ENCODE measurements at places on chromosomes 5 and 9.

DNA sequence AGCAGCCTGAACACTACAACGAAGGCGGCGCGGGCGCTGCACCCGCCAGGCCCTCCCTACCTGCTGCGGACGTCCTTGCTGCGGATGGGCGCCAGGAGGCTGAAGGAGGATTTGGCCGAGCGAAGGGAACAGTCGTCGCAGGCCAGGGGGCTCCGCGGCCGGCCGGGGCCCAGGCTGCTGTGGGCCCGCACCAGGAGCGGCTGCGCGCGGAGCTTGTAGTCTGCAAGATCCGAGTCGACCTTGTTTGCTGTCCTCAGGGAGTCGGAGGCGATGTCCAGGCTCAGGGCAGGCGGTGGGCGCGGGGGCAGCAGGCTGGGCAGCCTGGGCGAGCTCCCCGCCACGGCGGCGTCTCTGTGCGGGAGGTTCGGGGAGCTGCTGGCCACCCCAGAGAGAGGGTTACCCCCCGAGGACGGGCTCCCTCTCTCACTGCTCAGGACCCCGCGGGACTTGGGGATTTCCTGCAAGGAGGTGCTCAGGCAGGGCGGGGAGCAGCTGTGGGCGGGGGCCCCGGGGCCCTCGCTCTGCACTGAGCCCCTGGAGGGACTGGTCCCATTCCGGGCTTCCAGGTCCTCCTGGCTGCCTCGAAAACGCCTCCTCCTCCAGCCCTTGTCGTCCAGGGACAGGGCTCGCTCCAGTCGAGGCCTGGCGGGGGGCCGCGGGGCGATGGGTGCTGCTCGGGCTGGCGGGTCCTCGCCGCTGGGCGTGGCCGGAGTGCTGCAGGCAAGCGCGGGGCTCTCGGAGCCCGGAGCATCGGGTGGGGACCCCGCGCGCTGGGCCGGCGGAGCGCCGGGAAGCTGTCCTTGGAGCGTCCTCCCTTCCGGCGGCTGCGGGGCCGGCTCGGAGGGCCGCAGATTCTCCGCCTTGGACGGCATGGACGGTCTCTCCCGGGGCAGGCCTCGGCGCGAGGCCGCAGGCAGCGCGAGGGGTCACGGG lies 831 bp downstream of the INPP5E start:
- no peak for DNase-seq

GRCh38 chr9:120358877-120359276 lies 221.1 kb downstream of the CDK5RAP2 start:
- DNase-seq, result no peak

- no peak for DNase-seq
Observed at GRCh38 chr9:89880721-89881120, 275.9 kb downstream of the GADD45G start.

- DNase-seq, result no peak
Observed at GRCh38 chr5:135457424-135458071, 5.4 kb upstream of the TIFAB start.

DNA sequence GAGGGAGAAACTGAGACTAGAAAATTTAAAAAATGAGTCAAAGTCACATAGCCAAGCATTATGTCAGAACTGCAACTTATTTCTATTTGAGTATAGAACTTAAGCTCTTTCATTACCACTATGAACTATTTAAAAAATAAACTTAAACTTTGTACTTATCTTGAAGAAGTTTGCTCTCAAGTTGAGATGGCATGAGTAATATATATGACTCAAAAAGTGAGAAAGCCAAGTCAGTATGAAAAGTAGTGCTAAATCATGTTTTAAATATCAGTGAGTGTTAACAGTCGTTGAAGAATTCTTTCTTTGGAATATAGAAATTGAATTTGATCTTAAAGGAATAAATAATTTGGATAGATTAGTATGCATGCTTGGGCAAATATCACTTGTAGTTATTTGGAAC lies 36.3 kb upstream of the CDH10 start:
- DNase-seq, result no peak

DNA sequence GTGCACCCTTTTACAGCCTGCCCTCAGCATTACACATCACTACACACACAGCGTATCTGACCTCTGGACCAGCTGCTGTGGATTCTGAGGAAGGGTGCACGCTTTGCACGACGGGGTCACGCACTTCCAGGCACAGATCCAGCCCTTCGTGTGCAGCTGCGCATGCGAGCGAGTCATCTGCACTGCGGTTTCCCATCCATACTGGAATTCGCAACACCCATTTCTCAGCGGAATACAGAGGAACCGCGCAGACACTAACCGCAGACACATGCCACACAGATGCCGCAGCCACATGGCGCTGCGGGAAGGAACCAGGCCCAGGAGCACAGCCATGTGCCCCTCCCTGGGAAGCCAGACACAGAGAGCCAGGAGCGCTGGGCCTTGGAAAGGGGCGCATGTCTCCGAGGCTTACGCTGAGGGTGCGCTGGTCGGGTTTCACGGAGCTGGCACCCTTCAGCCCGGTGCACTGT lies 43.5 kb downstream of the PNPLA7 start:
- no peak for DNase-seq

DNA sequence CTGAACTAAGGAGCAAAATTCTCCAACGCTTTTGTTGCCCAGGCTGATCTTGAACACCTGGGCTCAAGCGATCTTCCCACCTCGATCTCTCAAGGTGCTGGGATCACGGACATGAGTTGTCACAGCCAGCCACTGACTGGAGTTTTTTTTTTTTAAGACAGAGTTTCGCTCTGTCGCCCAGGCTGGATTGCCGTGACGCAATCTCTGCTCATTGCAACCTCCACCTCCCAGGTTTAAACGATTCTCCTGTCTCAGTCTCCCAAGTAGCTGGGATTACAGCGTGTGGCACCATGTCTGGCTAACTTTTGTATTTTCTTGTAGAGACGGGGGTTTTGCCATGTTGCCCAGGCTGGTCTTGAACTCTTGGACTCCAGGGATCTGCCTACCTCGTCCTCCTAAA lies 58.2 kb downstream of the EHMT1 start:
- DNase-seq, result no peak

- DNase-seq, result no peak
Observed at GRCh38 chr5:14183187-14183939, 40.2 kb downstream of the TRIO start.

- no peak for DNase-seq
Observed at GRCh38 chr9:69018737-69019136, 4.8 kb upstream of the PRKACG start.

- peak; percentile 80 for DNase-seq
Observed at GRCh38 chr5:7763621-7764072, 87.3 kb downstream of the CFAP90 start.

DNA sequence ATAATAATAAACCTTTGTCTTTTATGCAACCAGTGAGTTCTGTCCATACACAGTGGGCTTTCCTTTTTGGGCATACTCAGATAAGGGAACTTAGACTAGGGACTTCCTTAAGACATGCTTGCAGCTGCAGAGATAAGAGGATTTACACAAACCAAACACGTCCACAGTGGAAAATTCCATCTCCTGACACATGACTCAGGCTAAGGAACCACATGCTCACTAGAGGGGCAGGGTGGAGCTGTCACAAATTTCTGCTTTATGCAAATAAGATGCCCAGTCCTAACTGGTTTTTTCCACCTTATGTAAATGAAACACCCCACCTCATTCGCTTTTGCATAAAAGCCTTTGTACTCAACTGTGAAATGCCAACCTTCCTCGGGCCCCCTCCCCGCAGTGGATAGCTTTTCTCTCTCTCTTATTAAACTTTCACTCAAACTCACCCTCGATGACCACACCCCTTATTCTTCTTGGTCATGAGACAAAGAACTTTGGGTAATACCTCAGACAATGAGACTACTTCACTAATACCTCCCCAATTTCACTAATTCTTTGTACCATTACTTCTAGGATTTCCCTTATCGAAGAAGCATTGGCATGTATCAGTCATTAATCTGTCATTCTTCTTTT lies 170.3 kb upstream of the FTMT start:
- DNase-seq, result no peak

DNA sequence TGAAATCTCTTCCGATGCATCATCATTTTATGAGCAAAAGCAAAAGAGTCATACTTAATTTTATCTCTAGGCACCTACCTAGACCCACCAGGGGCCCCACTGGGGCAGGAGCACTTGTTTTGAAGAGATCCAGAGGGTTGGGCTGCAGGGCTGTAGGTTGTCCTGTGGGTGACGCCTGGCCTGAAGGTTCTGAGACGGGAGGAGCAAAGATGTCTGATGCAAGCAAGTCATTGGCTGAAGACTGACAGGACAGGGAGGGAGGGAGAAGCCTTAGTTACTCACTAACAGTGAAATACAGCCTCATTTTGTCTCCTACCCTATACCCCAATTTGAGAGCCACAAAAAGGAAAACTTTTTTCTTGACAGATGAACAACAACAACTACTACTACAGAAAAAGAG lies 17.1 kb upstream of the C9 start:
- DNase-seq, result no peak

DNA sequence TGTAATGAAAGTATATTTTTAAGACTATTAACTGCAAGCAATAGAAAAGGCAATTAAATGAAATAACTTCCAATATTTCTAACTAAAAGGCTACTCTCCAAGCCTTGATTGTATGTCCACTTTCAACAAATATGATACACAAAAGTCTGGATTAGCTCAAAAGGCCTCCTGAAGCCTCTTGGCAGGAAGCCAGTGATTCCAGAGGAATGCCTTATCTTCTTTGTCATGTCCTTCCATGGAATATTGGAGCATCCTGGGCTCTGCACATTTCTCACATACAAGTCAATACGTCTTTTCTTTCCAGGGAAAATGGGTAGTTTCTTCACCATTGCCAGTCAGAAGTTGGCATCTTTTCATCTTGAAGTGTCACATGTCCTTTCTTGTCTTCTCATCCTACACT lies 357.8 kb downstream of the KDM4C start:
- DNase-seq, result no peak

DNA sequence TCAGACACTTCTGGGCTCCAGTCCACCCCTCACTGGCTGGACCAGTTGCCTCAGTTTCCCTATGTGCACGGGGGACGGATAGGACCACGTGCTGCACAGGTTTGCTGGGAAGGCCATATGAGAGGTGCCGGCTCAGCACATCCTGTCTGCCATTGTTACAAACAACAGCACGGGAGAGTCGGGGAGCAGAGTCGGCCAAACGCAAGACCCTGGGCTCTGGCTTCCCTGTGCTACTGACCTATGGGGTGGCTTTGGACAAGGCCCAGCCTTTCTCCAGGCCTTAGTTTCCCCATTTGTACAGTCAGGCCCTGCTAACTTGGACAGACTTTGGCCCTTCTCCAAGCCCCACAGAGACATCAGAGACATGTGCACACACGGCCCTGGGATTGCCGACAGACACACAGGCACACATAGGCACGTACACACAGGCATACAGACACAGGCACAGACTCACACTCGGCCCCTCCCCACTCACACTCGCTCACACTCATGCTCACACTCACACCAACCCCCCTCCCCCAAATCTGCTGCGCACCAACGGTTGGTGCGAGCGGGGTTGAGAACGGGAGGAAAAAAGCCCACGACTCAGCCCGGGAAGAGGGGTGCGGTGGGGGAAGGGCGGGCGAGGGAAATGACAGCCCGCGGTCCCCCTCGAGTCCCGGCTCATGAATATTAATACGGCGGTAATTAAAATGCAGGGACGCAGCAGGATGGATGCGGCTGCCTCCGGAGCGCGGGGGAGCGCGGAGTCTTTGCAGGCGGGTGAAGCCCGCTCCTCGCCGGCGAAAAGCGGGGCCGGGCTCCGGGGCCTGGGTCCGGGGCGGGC lies 133.0 kb downstream of the C9orf50 start:
- peak; percentile 32 for DNase-seq

DNA sequence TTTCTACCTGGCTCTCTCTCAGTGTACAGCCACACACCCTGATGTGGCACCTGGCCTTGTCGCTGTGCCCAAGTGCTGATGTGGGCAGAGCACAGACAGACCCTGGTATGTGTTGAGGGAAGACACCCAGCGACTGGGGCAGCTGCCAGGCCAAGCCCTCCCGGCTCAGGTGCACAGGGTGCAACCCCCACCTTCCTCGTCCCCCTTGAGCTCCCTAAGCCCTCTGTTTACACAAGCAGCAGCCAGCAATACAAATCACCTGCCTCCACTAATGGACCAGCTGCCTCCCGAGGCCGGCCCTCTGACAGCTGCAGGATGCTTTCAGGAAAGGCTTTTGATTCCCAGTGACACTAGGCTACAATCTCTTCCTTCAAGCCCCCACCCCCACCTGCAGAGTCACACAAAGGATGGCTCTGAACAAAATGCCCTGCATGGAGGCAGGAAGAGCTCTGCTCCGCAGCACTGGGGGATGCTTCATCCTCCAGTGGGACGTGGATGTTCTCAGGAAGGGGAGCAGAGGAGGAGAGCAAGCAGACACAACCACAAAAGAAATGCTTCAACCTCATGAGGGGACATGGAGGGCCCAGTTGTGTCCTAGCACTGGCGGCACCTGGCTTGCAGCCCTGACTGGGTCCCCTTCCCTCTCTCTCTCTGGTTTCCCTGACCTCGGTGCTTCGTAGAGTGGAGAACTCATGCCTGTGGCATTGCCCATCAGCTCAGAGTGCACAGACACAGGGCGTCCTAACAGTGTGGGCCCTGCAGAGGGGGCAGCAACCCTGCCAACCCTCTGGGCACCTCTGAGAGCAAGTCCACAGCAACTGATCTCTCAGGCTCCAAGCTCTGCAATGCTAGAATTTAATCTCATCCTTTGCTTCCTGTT lies 140.8 kb downstream of the BARX1 start:
- no peak for DNase-seq

- DNase-seq, result no peak
Observed at GRCh38 chr5:141517880-141518617, 29.2 kb downstream of the PCDHGC5 start.

- DNase-seq, result no peak
Observed at GRCh38 chr5:142770650-142771609, 753 bp downstream of the ARHGAP26 start.

GRCh38 chr5:56763182-56763581 lies 52.2 kb upstream of the MAP3K1 start:
- DNase-seq, result no peak

- DNase-seq, result no peak
Observed at GRCh38 chr5:28265877-28266276, 1227.5 kb upstream of the CDH9 start.

- DNase-seq, result no peak
Observed at GRCh38 chr5:84718377-84718776, 333.7 kb upstream of the EDIL3 start.

GRCh38 chr5:36422952-36423351 lies 121.2 kb upstream of the RANBP3L start:
- no peak for DNase-seq

GRCh38 chr9:20022410-20022809 lies 233.6 kb upstream of the SLC24A2 start:
- no peak for DNase-seq

- DNase-seq, result no peak
Observed at GRCh38 chr5:76365561-76365960, 37.5 kb upstream of the IQGAP2 start.

DNA sequence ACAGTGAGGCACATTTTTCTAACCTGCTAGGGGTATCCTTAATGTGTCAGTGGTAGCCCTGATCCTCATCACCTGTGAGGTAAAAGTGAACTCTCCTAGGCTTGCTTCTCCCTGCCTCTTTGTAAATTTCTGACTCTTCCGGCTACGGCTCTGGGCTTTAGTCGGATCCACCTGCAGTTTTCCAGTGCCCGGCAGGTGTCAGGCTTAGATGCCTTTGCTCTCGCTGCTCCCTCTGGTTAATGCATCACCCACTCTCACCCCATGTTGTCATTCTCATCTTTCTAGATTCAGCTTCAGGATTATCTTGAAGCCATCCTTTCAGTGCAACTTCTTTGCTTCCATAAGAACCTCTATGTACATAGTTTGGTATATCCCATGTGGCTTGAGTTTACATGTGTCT lies 3.6 kb downstream of the CEP78 start:
- no peak for DNase-seq

- DNase-seq, result peak; percentile 18
Observed at GRCh38 chr9:19456996-19457692, 48.3 kb downstream of the ACER2 start.
